ENCODE measurements at places on chromosomes 7 and 10.
A peak's percentile ranks its signal among the peaks of the same experiment; 100 is the strongest.

- no peak for DNase-seq
Observed at GRCh38 chr7:98641646-98642500, 24.8 kb downstream of the NPTX2 start.

GRCh38 chr10:96257944-96258343 is 13.4 kb downstream of the BLNK start:
- no peak for DNase-seq

- DNase-seq = no peak
Observed at GRCh38 chr10:104447906-104448305, 94.3 kb downstream of the CFAP58 start.

DNA sequence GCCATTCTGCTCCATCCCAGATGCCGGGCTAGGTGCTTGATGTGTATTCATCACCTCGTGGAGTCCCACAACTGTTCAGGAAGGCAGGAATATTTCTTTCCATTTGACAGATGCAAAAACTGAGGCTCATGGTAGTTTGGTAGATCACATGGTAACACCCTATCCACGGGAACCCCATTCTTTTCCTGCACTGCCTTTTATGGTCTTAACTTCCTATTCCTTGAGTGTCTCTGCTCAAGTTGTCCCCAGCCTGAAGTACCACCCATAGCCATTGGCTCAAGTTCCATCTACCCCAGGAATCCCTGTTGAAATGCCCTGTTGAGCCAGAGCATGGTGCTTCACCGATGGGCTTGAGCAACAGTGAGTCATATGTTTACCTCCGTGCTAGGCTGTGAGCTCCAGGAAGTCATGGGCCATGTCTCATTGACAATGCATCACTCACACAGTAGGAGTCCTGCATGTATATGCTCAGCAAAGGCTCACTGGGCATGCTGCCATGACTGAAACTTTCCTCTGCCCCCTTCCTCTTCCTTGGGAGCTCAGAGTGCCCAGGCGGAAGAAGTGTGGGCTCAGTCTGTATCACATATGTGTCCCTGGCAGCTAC is 71.7 kb upstream of the ADAM12 start:
- DNase-seq = no peak

DNA sequence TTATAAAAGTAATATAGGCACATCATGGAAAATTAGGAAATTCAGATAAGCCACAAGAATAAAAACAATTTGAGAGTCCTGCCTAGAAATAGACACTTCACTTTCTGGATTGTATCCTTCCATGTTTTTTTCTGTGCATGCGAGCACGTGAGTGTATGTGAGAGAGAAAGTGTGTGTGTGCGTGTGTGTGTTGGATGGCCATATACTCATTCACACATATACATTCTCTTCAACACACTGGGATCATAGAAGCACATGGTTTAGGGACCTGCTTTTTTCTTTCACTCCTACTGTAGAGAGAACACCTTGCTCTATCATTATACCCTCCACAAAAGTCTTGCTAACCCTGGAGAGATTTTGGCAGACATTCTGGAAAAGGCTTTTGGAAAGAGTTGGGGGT is 7.5 kb downstream of the FFAR4 start:
- DNase-seq = no peak

DNA sequence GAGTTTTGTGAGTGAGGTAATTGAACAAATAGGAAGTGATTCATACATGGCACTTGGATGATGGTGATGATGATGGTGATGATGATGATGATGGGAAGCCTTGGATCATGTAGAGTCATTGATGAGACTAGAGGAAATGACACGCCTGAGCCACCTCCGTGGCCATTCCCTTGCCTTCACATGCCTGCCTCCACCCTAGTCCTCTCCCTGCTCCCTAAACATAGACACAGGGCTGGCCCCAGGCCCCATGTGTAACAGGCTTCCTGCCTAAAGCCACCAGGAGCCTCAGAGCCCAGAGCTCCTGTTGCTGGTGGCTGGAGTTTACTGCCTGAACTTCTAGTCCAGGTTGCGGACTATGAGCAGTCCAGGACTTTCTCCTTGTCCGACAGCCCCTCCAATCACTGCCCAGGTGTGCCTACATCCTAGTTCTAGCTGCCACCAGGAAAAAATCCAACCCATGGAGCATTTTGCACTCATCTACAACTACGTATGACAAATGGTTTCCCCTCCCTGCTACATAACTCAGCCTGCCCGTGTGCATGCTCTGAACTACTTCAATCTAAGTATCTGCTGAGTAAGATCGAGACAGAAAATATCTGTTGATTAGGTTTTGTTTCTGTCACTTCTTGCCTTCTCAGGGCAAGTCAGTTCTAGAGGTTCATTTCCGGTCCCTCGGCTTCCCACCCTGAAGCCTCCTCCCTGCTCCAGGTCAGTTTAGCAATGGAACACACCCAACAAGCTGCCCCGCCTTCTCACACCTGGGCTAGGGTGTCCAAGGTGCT is 35.5 kb upstream of the KDM7A start:
- DNase-seq = no peak

DNA sequence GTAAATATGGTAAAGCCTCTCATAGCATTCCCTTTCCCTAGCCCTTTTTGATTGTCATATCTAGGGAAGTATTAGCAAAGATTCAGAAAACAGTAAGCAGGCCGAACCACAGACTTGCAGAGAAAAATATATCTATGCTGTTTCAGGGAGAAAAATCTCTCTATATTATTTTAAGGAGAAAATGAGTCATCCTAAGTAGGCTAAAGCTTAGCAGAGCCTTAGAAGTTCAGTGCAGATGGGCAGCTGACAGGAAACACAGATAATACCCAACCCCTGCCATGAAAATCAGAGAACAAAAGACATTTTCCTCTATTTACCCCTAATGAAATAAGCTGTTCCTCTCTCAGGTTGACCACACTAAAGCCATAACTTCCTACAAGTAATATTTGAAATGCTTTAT is 16.5 kb downstream of the C1QL3 start:
- no peak for DNase-seq

- no peak for DNase-seq
Observed at GRCh38 chr10:18122753-18123152, 17.5 kb upstream of the CACNB2 start.

GRCh38 chr7:134565643-134566136 is 16.8 kb downstream of the AKR1B15 start:
- DNase-seq = no peak

GRCh38 chr10:33773886-33774480 is 439.5 kb upstream of the NRP1 start:
- no peak for DNase-seq

- no peak for DNase-seq
Observed at GRCh38 chr10:14141283-14141682, 189.4 kb downstream of the FRMD4A start.

- DNase-seq = peak; percentile 20
Observed at GRCh38 chr7:79741684-79742083, 288.2 kb upstream of the MAGI2 start.

- no peak for DNase-seq
Observed at GRCh38 chr7:41217306-41217705, 485.6 kb downstream of the INHBA start.

- DNase-seq = no peak
Observed at GRCh38 chr10:32241946-32242345, 105.0 kb downstream of the EPC1 start.

- no peak for DNase-seq
Observed at GRCh38 chr7:67593794-67594193, 597.2 kb downstream of the TYW1 start.

DNA sequence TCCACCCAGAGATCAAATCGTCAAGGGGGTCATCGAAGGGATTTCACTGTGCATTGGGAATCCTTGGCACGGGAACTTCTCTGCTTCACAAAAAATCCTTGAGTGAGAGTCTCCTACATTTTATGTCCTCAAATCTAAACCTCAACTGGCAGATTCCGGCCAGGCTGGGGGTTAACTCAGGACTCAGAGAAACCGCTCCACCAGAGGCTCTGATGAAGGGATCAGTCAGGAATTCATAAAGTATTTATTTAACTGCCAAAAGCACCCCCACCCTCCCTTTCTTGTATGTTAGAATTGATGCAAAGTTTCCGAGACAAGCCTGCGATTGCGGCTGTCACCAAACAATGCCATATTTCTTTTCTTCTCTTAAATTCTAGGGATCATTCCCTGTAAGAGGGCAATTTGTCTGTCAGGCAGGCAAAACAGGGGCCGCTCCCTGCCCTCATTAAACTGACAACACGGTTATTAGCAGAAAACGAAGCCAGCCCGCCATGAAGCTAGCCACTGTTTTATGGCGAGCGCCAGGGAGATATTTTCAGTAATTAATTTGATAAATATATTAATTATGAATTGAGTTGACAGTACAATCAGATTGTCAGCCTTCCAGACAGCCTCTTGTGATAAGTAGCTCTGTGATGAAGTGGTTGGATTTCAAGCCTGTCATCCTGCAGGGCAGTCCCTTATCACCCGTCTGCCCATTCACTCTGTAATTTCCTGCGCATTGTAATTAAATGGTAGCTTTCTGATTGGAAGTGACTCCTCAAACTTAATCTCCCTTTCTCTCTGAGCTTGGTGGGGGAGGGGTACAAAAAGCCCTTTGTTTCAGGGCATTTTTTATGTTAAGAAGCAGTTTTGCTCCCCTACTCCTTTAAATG is 153.0 kb upstream of the GPR26 start:
- DNase-seq = no peak

DNA sequence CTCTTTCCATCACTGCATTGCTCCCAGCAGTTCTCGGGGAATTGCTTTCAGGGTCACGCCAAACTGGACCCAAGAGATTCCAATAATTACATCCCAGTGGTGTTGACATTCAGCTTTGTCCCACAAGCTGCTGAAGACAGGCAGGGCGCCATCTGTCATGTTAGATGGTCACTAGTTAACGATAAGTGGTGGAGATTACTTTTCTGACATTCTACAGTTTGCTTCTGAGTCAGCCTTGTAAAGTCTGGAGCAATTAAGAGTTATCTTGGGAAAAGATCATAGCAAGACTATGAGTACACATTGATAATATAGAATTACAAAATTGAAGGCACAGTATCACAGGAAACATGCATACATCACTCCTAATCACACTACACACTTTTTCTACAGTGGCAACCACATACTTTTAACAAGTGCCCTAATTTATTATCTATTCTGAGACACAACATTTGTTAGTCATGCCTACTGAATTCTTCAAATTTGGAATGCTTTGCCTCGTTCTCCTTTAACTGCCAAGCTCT is 41.9 kb downstream of the SEMA3C start:
- no peak for DNase-seq

DNA sequence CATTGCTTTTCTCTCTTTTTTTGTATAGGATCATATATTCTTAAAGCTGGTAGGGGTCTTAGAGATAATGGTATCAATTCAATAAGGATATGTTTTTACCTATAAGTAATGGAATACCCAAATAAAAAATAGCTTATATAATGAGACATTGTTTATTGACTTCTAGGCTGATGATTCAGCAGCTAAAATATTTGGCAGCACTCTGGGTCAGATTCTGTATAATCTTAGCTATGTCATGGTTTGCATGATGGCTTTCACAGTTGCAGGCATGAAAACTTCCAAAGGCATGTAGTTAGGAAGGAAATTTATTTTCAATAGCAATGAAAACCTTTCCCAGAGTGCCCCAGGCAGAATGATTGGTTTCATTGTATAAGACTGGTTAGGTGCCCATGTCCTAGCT is 32.1 kb upstream of the A1CF start:
- DNase-seq = no peak

DNA sequence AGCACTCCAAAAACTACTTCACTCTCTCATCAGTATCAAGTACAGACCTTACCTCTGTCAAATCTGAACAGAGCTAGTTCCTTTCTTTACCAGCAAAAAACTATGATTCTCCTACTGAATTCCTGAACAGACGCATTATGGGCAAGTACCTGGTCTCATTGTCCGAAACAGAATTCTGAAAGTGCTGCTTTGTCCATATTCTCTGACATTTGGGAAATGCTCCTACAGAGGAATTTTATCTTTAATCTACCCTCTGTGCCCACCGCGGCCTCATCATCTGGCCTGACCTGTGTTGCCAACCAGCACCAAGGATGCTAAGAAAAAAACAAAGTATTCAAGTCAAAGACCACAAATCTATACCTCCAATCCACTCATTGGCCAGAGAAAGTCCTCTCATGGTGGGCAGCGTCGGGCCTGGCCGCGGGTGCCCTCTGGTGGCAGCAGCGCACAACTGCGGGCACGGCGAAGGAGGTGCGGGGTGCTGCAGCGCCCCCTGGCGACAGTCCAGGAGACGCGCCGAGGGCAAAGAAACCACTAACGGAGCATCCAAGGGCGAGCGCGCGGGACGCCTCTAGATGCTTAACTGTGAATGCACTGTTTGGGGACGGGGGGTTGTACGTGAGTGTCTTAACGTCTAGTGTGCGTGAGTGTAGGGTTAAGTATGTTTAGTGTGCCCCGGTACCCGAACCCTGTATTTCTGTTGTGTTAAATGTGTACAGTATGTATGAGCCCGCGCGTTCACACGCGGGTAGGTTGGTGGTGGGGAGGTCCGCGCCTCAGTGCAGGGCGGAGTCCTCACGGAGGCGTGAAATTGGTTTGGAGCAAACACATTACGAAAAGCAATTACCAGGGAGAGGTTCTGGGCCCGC is 5.0 kb upstream of the GBX1 start:
- DNase-seq = no peak

DNA sequence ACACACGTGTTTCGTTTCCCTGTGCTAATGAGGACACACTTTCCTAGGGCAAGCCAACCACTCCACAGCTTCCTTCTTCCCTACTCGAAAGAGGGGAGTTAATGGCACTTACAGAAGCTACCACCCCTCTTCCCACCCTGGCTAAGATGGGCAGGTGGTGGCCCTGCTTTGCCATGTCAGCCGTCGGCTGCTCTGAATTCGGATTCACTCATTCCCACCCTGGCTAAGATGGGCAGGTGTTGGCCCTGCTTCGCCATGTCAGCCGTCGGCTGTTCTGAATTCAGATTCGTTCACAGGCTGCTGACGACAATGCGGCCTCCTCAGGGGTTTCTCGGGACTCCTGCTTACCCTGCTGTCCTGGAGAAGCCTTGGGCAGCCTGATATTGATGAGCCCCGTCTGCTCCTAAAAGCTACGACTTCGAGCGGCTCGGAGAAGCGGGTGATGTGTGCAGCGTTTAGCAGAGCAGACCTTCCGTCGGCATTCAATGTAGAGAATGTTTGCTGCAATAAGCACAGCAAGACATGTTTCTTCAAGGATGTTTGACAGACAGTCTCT is 56.2 kb upstream of the PPP2R2D start:
- no peak for DNase-seq

GRCh38 chr7:17690030-17690429 is 250.3 kb downstream of the SNX13 start:
- no peak for DNase-seq

GRCh38 chr10:76974017-76974691 is 663.5 kb downstream of the KCNMA1 start:
- no peak for DNase-seq

GRCh38 chr10:11795101-11795920 is 27.8 kb upstream of the PROSER2 start:
- DNase-seq = no peak

DNA sequence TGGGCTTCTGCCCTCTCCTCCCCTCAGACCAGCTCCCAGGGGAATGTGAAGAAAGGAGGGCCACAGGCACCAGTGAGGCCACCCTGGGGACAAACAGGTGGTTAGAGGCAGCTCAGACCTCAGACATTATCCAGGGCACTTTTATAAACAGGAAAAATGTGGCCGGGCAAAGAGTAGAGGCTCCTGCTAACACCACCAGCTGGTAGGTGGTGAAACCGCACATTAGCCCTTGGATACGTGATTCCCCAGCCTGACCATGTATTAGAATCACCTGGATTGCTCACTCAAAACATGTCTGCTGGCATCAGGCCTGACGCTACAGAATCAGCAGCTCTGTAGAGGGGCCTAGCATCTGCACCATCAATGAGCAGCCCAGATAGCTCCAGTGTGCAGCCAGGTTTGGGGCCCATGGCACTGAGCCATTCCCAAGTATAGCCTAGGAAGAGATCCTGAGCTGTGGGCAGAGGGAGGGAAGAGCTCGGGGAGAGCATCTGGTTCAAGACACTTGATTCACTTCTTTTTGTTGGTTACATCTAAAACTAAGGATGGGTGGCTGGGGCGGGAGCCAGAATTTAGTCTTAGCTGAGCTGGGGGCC is 37.1 kb downstream of the GPR26 start:
- DNase-seq = no peak
